ENCODE measurements at places on chromosomes 1 and 21. TPM values are rescaled to one million over a fixed set of nuclear protein-coding genes. Genes with fewer than 3 reads are reported as not detected.

DNASE2B gene
- total RNA-seq = not detected

- peak overlapping the region; percentile 71 for H3K27ac ChIP-seq
- peaks cover 22% of the 10 kb centered on the region for H3K4me1 ChIP-seq
- DNase-seq = no peak
These were observed 7.0 kb upstream of the KCNJ15 start for GRCh38 chr21:38249696-38250278.

REN gene
- total RNA-seq = not detected

DNA sequence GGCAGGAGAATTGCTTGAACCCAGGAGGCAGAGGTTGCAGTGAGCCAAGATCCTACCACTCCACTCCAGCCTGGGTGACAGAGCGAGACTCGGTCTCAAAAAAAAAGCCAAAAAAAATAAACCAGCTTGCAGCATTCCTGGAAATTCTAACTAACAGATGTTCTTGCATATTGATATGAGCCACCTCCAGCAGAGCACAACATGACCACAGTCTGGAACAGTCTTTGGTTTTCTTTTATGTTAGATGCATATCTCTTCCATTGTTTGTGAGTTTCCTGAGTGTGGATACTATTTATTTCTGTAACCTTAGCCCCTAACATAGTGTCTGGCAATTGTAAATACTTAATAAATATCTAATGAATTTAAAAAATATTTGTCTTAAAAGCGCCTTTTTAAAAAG lies 23.9 kb downstream of the IFNAR1 start:
- H3K27ac ChIP-seq = no peak overlapping the region
- H3K4me3 ChIP-seq = no peak overlapping the region
- DNase-seq = no peak
- H3K4me1 ChIP-seq = no peaks in the 10 kb centered on the region
- H3K36me3 ChIP-seq = peaks cover 22% of the 10 kb centered on the region
- no peaks in the 10 kb centered on the region for H3K27me3 ChIP-seq

VSIG8 gene
- total RNA-seq = not detected

- H3K36me3 ChIP-seq = no peaks in the 10 kb centered on the region
- no peak for DNase-seq
- no peak overlapping the region for H3K4me3 ChIP-seq
- H3K27me3 ChIP-seq = no peaks in the 10 kb centered on the region
- H3K27ac ChIP-seq = no peak overlapping the region
These were observed 23.9 kb upstream of the KCTD3 start for GRCh38 chr1:215543191-215543606.

DNA sequence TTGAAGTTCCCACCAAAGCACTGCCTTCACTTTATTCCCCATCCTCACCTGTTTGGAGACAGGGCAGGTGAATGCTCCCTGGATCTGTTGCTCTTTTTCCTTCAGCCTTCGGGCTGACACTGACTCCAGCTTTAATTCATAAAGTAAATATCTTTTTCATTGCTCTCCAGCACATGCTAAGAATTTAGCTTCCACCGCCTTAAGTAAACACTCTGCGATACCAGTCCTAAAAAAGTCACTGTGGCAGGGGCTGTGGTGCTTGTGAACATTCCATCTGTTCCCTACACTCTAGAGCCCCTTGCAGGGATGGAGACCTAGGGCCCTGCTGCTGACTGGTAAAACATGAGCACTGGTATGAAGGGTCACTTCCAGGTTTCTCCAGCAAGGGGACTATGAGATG lies 896 bp upstream of the PLA2G2A start:
- no peaks in the 10 kb centered on the region for H3K36me3 ChIP-seq
- H3K4me3 ChIP-seq = no peak overlapping the region
- H3K4me1 ChIP-seq = no peaks in the 10 kb centered on the region

DNA sequence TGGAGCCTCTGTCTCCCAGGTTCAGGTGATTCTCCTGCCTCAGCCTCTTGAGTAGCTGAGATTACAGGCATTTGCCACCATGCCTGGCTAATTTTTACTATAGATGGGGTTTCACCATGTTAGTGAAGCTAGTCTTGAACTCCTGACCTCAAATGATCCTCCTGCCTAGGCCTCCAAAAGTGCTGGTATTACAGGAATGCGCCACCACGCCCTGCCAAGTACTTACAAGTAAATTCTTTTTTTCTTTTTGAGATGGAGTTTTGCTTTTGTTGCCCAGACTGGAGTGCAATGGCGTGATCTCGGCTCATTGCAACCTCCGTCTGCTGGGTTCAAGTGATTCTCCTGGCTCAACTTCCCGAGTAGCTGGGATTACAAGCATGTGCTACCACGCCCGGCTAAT lies 42.5 kb downstream of the RPRD2 start:
- H3K4me1 ChIP-seq = peaks cover 5% of the 10 kb centered on the region
- no peaks in the 10 kb centered on the region for H3K27me3 ChIP-seq
- no peak overlapping the region for H3K27ac ChIP-seq

- DNase-seq = no peak
- no peaks in the 10 kb centered on the region for H3K27me3 ChIP-seq
- H3K4me3 ChIP-seq = no peak overlapping the region
- peaks cover 13% of the 10 kb centered on the region for H3K4me1 ChIP-seq
- no peak overlapping the region for H3K27ac ChIP-seq
These were observed 27.4 kb downstream of the CACHD1 start for GRCh38 chr1:64497088-64497883.

GRCh38 chr21:17775431-17776126 lies 43.6 kb downstream of the C21orf91 start:
- H3K4me3 ChIP-seq = no peak overlapping the region
- no peaks in the 10 kb centered on the region for H3K36me3 ChIP-seq
- no peaks in the 10 kb centered on the region for H3K27me3 ChIP-seq

DNA sequence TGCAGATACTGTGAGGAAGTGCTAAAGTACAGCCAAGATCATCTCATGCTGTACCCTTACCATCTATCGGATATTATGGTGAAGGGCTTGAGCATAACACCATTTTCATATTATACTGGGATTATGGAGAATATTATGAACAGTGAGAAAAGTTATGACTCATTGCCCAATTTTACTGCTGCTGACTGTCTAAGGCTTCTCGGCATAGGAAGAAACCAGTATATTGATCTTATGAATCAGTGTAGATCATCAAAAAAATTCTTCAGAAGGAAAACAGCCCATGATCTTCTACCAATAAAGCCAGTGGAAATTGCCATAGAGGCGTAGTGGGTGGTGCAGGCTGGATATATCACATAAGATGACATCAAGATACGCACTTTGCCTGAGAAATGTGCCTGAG lies 47.7 kb downstream of the PPIAL4G start:
- H3K27me3 ChIP-seq = no peaks in the 10 kb centered on the region
- H3K27ac ChIP-seq = no peak overlapping the region
- no peaks in the 10 kb centered on the region for H3K36me3 ChIP-seq

- peaks cover 7% of the 10 kb centered on the region for H3K27me3 ChIP-seq
- H3K27ac ChIP-seq = no peak overlapping the region
- H3K4me3 ChIP-seq = peak overlapping the region; percentile 72
- peaks cover 15% of the 10 kb centered on the region for H3K4me1 ChIP-seq
These were observed 1.2 kb downstream of the GPR88 start for GRCh38 chr1:100538913-100539835.

GRCh38 chr1:203091761-203092330 lies 6.0 kb upstream of the MYOG start:
- no peaks in the 10 kb centered on the region for H3K27me3 ChIP-seq
- no peak overlapping the region for H3K4me3 ChIP-seq
- no peaks in the 10 kb centered on the region for H3K36me3 ChIP-seq
- no peaks in the 10 kb centered on the region for H3K4me1 ChIP-seq

DNA sequence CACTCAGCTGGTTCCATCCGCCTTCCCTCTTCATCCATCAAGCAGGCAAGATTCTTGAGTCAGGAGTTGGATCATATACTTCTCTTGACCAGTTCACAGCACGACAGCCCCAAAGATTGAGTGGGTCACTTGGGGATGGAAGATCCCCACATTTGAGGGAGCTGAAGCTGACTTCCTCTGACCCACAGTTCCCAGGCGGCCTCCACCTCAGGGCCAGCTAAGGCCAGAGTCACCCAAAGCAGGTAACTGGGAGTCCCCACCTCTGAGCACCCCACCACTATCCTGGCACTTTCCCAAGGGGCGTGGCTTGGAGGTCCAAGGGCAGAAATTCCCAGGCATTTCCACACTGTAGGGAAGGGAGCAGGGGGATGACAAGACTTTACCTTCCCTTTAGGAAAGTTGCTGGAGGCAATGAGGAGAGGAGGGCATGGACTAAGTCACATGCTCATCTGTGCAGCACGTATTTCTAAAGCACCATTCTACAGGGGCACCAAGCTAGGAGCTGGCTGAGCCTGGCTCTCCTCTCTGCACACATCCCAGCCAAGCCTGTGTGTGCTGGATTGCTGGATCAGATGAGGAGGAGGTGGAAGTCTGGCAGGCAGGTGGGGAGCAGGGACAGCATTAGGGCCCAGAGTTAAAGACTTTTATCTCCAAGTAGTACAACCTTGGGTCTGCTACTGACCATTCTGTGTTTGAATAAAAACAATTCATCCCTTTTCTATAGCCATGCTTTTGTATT lies 1.3 kb upstream of the RD3 start:
- no peaks in the 10 kb centered on the region for H3K4me1 ChIP-seq
- H3K36me3 ChIP-seq = no peaks in the 10 kb centered on the region
- DNase-seq = no peak
- no peaks in the 10 kb centered on the region for H3K27me3 ChIP-seq
- H3K27ac ChIP-seq = no peak overlapping the region
- no peak overlapping the region for H3K4me3 ChIP-seq

BNIPL gene
- 2.6 TPM for total RNA-seq

EFNA1 gene
- total RNA-seq = 4.6 TPM

DNA sequence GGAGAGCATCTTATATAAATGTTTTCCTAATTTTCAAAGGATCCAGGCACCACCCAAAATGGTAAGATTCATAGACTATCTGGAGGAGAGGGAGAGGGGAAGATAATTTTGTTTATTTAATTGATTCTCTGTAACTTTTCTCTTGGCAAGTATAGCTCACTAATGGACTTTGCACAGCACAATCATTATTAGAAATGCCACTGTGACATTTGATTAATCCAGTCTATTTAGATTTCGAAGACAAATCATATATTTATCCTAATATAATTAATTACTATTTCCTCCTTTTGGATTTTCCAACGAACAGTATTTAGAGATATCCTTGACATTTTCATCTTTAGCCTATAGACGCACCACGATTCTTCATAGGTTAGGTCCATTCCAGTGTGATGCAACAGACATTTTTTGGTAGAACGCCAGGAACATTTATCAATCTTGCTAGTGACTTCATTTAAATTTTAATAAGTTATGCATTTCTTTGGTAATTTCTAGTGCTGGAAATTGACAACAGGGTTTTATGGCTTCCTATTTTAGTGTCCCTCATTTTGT lies 152.4 kb downstream of the GRIK1 start:
- no peaks in the 10 kb centered on the region for H3K27me3 ChIP-seq
- no peaks in the 10 kb centered on the region for H3K4me1 ChIP-seq
- no peaks in the 10 kb centered on the region for H3K36me3 ChIP-seq

USP1 gene
- 27.9 TPM for total RNA-seq

AMY1B gene
- total RNA-seq = not detected

DNA sequence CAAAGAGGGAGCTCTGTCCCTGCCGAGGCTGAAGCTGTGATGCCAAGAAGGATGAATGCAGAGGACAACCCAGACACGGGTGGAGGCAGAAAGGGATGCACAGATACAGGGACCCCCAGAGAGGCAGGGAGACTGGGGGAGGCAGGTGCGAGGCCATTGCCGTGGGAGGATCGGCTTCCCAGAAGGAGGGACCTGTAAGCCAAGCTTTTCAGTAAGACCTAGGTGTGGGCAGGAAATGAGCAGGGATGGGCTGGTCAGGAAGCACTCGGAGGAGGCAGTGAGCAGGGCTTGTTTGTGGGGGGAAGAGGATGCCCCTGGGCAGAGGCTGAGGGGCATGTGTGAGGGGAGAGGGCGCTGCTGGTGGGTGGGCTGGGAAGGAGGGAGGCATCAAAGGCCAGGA lies 67.7 kb upstream of the WNT4 start:
- peaks cover 3% of the 10 kb centered on the region for H3K4me1 ChIP-seq
- H3K36me3 ChIP-seq = no peaks in the 10 kb centered on the region
- peaks cover 16% of the 10 kb centered on the region for H3K27me3 ChIP-seq
- no peak overlapping the region for H3K27ac ChIP-seq

GRCh38 chr1:156508955-156509234 lies 8.3 kb upstream of the MEF2D start:
- no peak for DNase-seq
- H3K4me1 ChIP-seq = peaks cover 60% of the 10 kb centered on the region
- H3K4me3 ChIP-seq = peak overlapping the region; percentile 8
- H3K27me3 ChIP-seq = no peaks in the 10 kb centered on the region
- no peaks in the 10 kb centered on the region for H3K36me3 ChIP-seq
- peak overlapping the region; percentile 95 for H3K27ac ChIP-seq

DNA sequence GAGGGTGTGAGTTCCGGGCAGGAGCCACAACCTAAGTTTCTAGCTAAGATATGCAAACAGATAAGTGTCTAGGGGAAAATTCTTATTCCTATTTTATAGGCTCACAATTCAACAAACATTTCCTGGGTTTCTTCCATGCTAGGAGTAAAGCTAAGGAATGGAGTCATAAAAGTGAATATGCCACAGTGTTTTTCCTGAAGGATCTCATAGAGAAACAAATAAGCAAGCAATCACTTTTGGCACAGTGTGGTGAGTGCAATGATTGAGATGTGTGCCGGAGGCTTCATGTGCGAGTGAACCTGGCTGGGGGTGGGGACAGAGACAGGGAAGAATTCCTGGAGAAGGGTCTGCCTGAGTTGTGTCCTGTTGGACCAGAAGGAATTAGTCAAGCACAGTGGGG lies 147.4 kb downstream of the TENT5C start:
- H3K36me3 ChIP-seq = no peaks in the 10 kb centered on the region
- H3K4me3 ChIP-seq = no peak overlapping the region
- DNase-seq = no peak

GRCh38 chr1:223048026-223048425 lies 95.0 kb downstream of the TLR5 start:
- peaks cover 17% of the 10 kb centered on the region for H3K4me1 ChIP-seq
- H3K27me3 ChIP-seq = no peaks in the 10 kb centered on the region
- no peak overlapping the region for H3K27ac ChIP-seq
- no peaks in the 10 kb centered on the region for H3K36me3 ChIP-seq
- DNase-seq = no peak
- no peak overlapping the region for H3K4me3 ChIP-seq

DNA sequence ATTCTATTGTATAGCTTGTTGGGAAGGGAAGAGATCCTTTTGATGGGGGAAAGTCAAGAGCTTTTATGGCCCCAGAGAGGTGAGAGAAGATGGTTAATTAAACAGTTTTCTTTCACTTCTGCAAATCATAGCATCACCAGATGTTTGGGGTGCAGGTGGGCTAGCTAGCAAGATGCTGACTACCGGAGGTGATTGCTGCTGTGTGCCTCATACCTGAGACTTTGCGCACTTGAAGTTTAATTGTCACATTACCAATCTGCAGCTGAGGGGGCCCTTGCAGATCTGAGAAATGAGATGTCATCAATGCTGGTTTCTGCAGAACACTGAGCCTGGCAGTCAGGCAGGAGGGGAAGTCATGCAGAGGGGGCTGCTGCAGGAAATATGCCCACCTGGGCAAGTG lies 73.9 kb downstream of the SNRPE start:
- no peak for DNase-seq
- no peaks in the 10 kb centered on the region for H3K36me3 ChIP-seq
- no peaks in the 10 kb centered on the region for H3K27me3 ChIP-seq
- no peaks in the 10 kb centered on the region for H3K4me1 ChIP-seq
- H3K27ac ChIP-seq = no peak overlapping the region

Measured in thoracic aorta (tissue), 2 donors.